ENCODE measurements at places on chromosomes 5 and 9. TPM values are rescaled to one million over a fixed set of nuclear protein-coding genes. Genes with fewer than 3 reads are reported as not detected.

DNA sequence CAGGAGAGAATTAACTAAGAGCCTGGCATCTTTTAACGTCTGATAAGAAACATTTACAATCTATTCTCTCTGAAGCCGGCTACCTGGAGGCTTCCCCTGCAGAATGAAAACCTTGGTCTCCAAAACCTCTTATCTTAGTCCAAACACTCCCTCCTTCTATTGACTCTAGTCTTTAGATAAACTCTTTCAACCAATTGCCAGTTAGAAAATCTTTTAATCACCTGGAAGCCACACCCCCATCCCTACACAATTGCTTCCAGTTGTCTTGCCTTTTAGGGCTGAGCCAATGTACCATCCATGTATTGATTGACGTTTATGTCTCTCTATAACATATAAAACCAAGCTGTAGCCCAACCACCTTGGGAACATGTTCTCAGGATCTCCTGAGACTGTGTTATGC is 1343.1 kb upstream of the C9orf72 start:
- DNase-seq = no peak

PCDHB3 gene
- 0.58 TPM for total RNA-seq

MVB12B gene
- 7.2 TPM for total RNA-seq

DNA sequence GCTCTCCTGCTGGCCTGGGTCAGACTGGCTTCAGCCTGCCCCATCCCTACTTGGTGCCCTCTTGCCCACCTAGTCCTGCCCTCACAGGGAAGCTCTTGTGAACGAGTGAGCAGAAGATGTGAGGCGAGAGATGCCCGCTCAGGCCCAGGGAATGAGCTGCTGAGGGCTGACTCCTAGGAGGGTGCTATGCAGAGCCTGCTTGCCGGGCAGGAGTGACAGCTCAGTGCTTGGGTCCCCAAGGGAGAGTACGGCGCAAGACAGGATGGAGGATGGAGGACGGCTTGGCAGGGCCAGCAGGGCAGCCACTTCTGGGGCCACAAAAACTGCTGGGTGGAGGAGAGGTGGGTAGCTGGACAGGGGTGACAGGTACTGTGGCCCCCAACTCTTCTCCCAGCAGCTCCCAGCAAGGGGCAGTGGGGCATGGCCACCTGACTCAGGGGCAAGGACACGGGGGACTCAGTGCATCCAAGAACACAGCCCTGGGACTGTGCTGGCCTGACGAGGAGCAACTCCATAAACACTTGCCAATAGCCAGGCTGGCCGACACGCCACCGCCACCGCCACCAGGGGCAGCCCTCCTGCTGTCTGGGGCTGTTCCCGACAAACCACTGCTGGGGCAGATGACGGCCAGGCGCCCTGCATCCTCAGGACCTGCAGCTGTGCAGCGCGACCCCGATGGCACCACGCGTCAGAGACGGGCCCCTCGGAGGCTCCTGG is 55.6 kb upstream of the UBAC1 start:
- DNase-seq = no peak

- no peak for DNase-seq
Observed at GRCh38 chr5:11681796-11682195, 222.4 kb downstream of the CTNND2 start.

- DNase-seq = no peak
Observed at GRCh38 chr5:160221082-160221481, 8.2 kb upstream of the FABP6 start.

- no peak for DNase-seq
Observed at GRCh38 chr5:15026944-15027343, 155.4 kb upstream of the ANKH start.

DNA sequence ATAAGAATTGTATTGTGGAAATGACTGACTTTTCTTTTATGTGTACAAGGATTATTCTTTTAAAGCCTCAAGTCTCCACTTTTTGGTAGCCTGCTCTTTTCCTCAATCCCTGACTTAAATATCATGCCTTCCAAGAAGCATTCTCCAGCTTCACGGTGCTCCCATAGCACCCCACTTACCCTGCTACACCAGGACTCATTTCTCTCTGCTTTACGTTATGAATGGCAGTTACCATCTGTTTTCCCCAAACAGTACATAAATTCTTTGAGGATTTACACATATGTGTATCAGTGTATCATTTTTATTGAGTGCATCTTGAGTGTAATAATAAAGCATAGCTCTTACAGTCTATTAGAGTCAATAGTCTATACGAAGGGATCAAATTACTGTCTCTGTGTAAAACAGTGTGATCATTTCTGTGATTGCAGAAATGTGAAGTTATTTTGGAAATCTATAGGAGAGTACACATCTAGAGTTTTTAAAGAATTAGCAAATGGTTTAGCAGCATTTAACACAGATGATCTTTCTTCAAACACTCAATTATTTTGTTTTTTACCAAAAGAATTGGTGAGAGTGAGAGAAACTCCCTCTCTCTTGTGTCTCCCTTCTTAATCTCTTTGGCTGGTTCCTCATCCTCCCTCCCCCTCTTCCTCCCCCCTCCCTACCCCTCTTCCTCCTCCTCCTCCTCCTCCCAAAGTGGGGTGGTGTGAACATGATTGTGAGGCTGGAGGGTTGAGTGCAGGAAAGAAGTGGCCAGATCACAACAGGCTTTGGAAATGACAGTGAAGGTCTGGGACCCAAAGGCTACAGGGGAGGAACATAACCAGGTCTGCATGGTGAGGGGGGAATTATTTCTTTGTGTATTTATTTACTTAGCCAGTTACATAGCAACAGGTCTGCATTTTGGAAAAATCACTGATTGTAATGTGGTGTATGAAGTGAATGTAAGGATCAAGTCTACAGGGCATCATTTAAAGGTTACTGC is 27.6 kb upstream of the ECM2 start:
- no peak for DNase-seq

PCDHB4 gene
- 0.07 TPM for total RNA-seq

TRIM36 gene
- total RNA-seq = 0.15 TPM

- DNase-seq = no peak
Observed at GRCh38 chr9:124773473-124774128, 2.5 kb upstream of the NR6A1 start.

DNA sequence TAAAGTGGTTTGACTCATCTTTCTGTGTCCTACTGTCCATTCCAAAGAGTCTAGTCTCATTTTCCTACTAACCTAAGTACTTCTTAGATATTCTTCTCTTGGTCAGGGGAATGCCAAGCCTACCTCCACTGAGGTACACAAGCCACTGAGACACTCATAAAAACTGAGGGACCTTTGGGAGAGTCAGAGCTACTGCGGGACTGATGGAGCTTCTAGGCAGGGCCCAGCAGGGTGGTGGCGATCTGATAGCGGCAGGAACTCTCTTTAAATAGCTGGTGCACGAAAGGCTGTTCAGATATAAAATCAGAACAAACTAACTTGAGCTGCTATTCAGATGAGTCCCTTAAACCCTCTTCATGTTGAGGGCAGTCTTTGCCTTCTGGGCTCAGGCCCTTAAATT is 14.7 kb downstream of the NUP214 start:
- no peak for DNase-seq

DNA sequence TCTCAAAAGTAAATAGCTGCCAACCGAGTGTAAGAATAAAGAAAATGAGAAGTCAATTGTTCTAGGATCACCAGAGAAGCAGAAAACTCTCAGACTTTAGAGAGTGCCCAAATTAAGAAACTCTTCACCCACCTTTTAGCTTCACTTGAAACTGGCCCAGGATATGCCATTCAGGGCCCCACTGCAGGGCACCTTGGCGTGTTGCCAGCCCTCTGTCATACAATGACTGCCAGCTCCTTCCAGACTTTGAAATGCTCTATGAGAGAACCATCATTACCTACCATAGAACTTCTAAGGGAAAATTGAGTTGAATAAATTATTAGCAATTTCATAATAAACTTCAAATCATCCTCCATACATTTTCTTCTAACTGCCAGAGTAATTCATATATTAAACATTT is 240.5 kb downstream of the CETN3 start:
- DNase-seq = no peak

KCNV2 gene
- not detected for total RNA-seq

CCDC192 gene
- total RNA-seq = not detected

DNA sequence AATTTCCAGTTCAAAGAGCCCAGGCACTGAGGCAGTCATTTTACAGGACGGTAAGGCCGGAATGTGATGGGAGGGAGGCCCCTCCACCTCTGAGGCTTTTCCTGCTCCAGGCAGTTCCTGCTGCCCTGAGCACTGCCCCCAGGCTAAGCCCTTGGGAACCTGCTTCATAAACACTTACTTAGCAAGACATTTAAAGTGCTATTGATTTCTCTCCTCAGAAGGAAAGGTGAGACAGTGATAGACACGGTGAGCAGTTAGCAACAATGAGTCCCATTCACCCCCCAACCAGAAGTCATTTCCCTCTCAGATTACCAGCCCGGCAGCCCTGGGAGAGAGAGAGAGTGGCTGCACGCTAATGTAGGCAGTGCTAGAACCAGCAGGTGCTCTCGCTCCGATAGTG is 462.5 kb downstream of the SPOCK1 start:
- DNase-seq = no peak

GRCh38 chr5:138212828-138213160 is 329 bp downstream of the CDC23 start:
- DNase-seq = no peak

NMUR2 gene
- not detected for total RNA-seq

DNA sequence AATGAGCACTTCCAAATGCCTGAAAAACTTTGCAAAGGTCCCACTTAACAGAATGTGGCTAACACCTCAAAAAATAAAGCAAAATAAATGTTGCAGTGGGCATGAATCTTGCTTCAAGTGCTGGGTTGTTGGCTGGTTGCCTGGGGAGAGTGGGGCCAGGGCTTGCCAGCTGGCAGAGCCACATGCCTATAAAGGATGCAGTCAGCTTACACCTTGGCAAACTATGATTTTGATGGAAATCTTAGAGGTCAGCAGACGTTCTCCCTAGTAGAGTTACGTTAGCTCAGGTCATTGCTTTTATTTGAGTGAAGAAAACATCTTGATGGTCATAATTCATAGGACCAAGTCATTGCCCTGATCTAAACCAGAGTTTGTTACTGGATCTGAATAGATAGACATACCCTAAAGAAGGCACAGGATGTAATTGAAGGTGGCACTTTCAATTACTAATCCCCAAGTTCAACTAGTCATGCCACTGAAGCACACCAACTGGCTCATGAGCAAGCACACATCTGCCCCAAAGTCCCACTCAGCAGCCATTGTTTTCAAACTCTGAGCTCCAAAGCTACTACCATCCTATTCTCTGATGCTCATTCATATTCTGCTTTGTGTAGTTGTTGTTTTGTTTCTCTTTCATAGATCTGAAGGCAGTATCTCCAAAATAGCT is 51.2 kb upstream of the ZSWIM6 start:
- peak; percentile 40 for DNase-seq

IPO11 gene
- 23.2 TPM for total RNA-seq

DNA sequence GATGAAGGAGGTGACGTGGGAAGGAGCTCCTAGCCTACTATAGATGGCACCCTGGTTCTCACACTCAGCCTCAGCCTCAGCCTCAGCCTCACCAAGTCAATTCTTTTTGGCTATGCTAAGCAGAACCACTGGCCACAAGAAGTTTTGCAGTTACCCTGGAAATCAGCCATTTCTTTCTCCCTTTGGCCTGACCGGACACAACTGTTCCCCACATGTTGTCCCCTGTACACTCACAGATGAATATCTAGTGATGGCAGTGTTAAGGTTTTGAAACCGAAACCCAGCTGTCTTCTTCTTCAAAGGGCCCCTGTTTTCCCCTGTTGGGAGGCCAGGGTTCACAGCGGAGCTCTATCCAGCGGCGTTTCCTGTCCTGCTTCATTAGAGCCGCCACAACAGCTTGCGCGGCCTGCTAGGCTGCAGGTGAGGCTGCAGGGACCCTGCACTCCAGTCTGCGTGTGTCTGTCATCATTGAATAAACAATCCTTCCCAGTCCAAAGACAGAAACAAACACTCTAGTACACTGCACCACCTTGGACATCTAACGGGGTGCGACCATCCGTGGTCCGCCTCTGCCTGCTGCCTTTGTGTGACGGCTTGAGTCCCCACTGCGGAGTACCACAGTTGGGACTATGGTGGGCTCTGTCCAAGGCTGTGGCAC is 250.5 kb downstream of the DENND1A start:
- DNase-seq = no peak

- peak; percentile 81 for DNase-seq
Observed at GRCh38 chr5:59786334-59786805, 107.2 kb downstream of the PDE4D start.

- DNase-seq = no peak
Observed at GRCh38 chr9:87029905-87030304, 82.6 kb upstream of the GAS1 start.

ADAMTSL2 gene
- total RNA-seq = not detected

- no peak for DNase-seq
Observed at GRCh38 chr9:98971915-98972223, 28.2 kb downstream of the COL15A1 start.

Data from PC-3 (cell line).